Body of pancreas (tissue), 4 donors: ENCODE measurements at places on chromosomes 3 and 15. TPM values are rescaled to one million over a fixed set of nuclear protein-coding genes. Genes with fewer than 3 reads are reported as not detected.

The GOLGA8R gene
- 6.6 TPM for total RNA-seq

The GAP43 gene
- 0.26 TPM for total RNA-seq

The MUC13 gene
- 0.66 TPM for total RNA-seq

The IL5RA gene
- total RNA-seq: not detected

The CDHR4 gene
- total RNA-seq: not detected

The CCDC54 gene
- total RNA-seq: not detected
